ENCODE measurements at places on chromosomes 3 and 15.

DNA sequence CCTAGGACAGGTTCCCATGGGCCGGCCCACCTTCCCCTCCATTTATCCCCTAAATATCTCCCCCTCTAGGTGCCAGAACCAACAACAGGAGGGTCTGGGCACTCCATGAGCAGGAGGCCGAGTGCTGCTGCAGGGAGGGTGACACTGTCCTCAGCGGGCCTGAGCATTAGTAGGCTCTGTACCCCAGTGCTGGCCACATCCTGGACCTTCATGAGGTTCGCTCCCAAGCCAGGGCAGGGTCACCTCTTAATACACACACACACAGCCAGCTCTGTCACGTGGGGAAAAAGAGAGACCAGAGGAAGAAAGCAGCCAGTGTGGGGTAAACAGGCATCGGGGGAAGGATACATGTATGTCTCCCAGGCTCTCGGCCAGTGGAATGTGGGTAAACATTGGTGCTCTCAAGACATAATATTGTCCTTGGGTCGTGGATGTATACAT lies 27.9 kb upstream of the SEMA3F start:
- DNase-seq, result no peak

DNA sequence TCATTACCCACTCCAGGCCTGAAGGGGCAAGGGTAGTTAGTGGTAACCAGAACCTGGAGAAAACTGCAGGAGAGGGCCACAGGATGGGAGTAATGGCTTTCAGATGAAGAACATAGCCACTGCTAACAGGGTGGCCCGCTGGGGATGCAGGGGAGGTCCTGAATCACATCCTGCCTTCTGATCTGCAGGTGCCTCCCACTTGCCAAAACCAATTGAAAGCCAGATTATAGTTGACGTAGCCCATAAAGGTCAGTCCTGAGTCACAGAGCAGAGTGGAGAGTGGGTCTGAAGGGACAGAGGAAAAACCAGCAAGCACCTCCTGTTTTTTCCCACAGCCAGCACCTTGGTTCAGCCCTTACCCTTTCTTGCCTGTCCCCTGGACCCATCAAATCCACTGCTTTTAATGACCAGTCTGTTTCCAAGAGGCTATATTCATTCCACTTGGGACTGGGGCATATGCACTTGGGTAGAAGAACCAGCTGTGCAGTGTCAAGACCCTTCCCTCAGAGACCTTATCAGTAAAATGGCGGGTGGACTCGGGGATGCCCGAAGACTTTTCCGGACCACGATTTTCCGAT lies 646 bp upstream of the SLC35G2 start:
- peak; percentile 32 for DNase-seq

- no peak for DNase-seq
These were observed 521.2 kb downstream of the FOXP1 start for GRCh38 chr3:71062037-71062932.

GRCh38 chr3:139564294-139564861 lies 24.8 kb upstream of the RBP1 start:
- peak; percentile 43 for DNase-seq

DNA sequence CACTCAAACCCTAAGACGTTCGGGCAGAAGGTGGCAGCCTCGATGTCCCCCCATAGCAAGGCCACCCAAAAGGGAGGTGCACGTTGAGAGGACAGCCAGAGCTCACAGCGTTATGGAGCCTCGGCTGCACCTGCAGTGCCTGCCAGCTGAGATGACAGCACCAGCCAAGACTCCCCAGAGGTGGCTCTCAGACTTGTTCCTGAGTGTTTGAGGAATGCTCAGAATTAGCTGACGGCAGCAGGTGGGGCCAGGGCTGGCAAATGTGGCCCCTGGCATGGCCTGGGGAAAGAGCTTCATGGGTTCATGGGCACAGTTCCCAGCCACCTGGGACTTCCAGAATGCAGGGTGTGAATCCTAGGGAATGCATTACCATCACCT lies 177.8 kb downstream of the KLF13 start:
- DNase-seq, result no peak

DNA sequence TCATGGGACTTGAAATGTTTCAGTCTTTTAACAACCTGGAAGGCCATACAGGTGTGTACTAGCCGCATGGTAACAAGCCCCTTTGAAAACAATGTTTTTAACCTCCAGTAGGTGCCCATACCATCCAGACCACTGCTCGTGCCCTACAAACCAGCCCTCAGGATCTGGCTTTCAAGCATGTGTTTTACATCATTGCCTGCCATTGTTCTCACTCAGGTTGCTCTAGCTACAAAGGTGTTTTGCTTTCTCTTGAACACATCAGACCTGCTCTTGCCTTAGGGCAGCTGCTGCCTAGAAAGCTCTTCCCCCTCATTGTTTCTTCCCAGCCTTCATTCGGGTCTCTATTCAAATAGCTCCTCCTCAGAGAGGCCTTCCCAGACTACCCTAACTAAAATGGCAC lies 32.3 kb upstream of the MAP3K13 start:
- peak; percentile 23 for DNase-seq
